ENCODE measurements at places on chromosomes 3 and 15. TPM values are rescaled to one million over a fixed set of nuclear protein-coding genes. Genes with fewer than 3 reads are reported as not detected.

DNA sequence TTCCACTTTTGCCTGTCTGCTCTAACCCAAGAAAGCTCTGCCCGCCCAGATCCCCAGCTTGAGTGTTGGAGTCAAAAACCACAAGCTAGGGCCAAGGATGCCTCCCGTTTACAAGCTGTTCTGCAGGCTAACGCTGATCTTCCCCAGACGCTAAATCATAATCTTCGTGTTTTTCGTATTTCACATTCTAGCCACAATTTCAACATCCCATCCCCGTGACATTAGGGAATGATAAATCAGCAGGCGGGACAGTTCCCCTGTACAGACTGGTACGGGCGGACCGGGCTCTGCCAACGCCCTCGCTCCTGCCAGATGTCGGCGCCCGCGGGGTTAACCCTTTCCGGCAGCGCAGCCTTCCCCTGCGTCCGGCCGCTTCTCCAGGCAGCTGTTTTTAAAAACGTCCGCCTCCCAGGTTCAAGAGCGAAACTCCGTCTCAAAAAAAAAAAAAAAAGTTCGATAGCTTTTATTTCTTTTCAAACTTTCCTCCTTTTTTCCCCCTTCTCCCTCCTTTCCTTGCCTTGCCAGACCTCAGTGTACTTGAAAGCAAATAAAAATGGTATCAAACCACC lies 81.0 kb upstream of the BNC1 start:
- peaks cover 51% of the 10 kb centered on the region for H3K27me3 ChIP-seq
- H3K36me3 ChIP-seq: no peaks in the 10 kb centered on the region
- peak; percentile 33 for DNase-seq
- H3K4me3 ChIP-seq: no peak overlapping the region

- no peak for DNase-seq
- H3K4me1 ChIP-seq: peaks cover 15% of the 10 kb centered on the region
- no peaks in the 10 kb centered on the region for H3K36me3 ChIP-seq
- H3K27me3 ChIP-seq: peaks cover 8% of the 10 kb centered on the region
- H3K4me3 ChIP-seq: no peak overlapping the region
Observed at GRCh38 chr3:46888705-46889104, 11.2 kb downstream of the PTH1R start.

DNA sequence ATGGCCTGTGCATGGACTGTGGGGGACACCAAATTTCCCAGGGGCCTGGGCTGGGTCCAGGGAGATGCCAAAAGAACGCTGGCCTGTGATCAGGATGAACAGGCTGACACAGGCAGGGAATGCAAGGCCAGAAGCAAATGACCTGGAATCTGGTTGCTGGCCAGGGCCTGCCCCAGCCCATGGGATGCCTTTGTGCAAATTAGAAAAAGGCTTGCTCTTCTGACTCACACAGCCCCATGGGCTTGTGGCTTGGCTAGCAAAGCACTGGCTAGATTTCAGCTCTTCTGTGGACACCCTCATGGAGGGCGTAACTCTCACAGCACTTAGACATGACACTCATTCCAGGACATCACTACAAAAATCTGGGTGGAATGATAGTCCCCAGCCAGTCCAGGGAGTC lies 356.0 kb downstream of the SHQ1 start:
- DNase-seq: peak; percentile 60
- H3K4me1 ChIP-seq: peaks cover 6% of the 10 kb centered on the region
- no peak overlapping the region for H3K4me3 ChIP-seq
- H3K27me3 ChIP-seq: no peaks in the 10 kb centered on the region
- H3K36me3 ChIP-seq: no peaks in the 10 kb centered on the region
- no peak overlapping the region for H3K27ac ChIP-seq

DNA sequence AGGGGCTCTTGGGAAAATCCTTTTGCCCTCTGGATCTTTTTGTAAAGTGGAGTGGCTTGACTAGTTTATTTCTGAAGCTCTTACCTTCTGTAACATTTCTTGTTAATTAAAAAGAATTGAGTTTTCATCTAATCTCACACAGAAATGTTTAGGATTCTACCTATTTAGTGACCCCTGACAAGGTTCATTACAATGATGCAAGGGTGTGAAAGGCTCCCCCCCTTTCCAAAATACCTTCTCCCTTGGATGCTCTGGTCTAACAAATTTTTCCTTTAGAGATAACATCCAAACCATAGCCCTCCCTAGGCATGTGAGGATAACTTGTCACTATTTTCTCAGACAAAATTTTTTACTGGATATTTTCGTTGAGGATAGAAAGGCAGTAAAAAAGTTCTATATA lies 223.9 kb downstream of the THRB start:
- no peak overlapping the region for H3K4me3 ChIP-seq
- no peak overlapping the region for H3K27ac ChIP-seq
- no peak for DNase-seq
- no peaks in the 10 kb centered on the region for H3K27me3 ChIP-seq
- H3K36me3 ChIP-seq: no peaks in the 10 kb centered on the region
- H3K4me1 ChIP-seq: no peaks in the 10 kb centered on the region

- H3K4me3 ChIP-seq: no peak overlapping the region
- no peaks in the 10 kb centered on the region for H3K4me1 ChIP-seq
- no peak for DNase-seq
- H3K36me3 ChIP-seq: no peaks in the 10 kb centered on the region
Observed at GRCh38 chr3:5607581-5607980, 420.1 kb downstream of the EDEM1 start.

DNA sequence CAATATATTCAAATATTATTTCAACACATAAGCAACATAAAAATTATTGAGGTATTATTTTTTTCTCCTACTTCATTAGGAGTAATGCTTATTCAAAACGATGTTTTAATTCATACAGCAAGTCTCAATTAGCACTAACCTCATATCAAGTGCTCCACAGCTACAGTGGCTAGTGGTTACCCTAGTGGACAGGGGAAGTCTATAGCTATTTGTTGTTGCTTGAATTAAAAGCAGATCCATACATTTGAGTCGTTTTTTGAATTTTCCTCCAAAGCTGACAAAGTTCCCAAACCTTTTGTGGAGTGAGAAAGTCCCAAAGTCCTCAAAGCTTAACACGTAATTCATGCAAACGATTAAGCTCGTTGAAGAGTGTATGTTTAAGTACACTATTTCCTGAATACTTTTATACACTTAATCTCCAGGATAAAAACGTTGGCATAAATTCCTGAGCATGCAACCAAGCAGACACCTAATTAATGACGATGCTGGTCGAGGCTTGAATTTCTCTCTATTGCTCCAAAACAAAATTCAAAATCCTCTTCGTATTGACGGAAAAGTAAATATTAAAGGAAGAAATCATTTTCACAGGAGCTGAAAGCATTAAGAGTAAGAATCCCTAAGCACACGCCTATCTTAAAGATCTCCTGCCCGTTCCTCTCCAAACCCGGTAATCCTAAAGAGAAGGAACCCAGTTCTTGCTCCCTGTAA lies 985 bp downstream of the VPS13C start:
- peaks cover 4% of the 10 kb centered on the region for H3K36me3 ChIP-seq
- H3K4me3 ChIP-seq: peak overlapping the region; percentile 98
- no peak for DNase-seq
- H3K27ac ChIP-seq: peak overlapping the region; percentile 97

GRCh38 chr3:185549122-185549521 lies 3.3 kb downstream of the LIPH start:
- no peak overlapping the region for H3K4me3 ChIP-seq
- no peaks in the 10 kb centered on the region for H3K27me3 ChIP-seq
- no peaks in the 10 kb centered on the region for H3K36me3 ChIP-seq
- no peak for DNase-seq
- peak overlapping the region; percentile 65 for H3K27ac ChIP-seq

GRCh38 chr15:71610728-71611552 lies 199.4 kb upstream of the NR2E3 start:
- H3K4me1 ChIP-seq: no peaks in the 10 kb centered on the region
- H3K27ac ChIP-seq: no peak overlapping the region
- H3K36me3 ChIP-seq: no peaks in the 10 kb centered on the region

DNA sequence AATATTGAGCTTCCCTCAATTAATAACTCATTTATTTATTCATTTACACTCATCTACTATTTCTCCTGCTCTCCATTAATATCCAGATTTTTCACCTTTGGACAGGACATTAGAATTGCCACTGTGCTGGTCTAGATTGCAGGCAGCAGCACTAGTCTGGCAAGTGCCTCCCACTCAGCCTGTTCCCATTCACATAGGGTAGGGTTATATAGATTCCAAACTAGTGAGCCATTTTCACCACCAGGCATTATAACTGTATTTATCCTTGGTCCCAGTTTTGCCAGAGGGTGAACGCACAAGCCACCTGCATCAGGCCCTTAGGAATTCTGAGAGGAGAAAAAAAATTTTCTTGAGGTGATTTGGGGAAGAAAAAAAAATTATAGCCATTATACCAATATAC lies 44.5 kb downstream of the ANAPC13 start:
- no peak overlapping the region for H3K4me3 ChIP-seq
- DNase-seq: no peak
- H3K27me3 ChIP-seq: no peaks in the 10 kb centered on the region
- H3K4me1 ChIP-seq: peaks cover 6% of the 10 kb centered on the region
- H3K27ac ChIP-seq: no peak overlapping the region

DNA sequence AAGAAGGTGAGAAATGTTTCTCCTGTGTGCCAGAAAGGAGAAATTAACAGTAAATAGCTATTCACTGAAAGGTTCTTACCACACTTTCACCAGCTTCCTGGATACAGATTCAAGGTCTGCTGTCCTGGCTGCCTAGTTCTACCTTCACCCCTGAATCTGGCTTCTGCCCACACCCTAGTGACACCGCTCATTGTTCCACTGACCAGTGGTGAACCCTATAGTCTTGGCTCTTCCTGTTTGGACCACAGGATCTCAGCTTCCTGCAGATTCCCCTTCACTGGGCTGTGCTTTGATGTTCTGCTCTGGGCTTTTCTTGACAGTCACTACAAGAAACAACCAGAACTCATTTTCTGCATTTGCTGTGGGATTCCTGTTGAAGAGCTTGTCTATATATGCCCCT lies 250.0 kb downstream of the XXYLT1 start:
- no peaks in the 10 kb centered on the region for H3K36me3 ChIP-seq
- H3K27me3 ChIP-seq: no peaks in the 10 kb centered on the region
- H3K4me1 ChIP-seq: peaks cover 9% of the 10 kb centered on the region
- no peak for DNase-seq
- H3K4me3 ChIP-seq: no peak overlapping the region

GRCh38 chr15:47404877-47405276 lies 312.4 kb upstream of the SEMA6D start:
- DNase-seq: no peak
- H3K4me1 ChIP-seq: no peaks in the 10 kb centered on the region
- H3K27ac ChIP-seq: no peak overlapping the region
- H3K4me3 ChIP-seq: no peak overlapping the region
- no peaks in the 10 kb centered on the region for H3K36me3 ChIP-seq

DNA sequence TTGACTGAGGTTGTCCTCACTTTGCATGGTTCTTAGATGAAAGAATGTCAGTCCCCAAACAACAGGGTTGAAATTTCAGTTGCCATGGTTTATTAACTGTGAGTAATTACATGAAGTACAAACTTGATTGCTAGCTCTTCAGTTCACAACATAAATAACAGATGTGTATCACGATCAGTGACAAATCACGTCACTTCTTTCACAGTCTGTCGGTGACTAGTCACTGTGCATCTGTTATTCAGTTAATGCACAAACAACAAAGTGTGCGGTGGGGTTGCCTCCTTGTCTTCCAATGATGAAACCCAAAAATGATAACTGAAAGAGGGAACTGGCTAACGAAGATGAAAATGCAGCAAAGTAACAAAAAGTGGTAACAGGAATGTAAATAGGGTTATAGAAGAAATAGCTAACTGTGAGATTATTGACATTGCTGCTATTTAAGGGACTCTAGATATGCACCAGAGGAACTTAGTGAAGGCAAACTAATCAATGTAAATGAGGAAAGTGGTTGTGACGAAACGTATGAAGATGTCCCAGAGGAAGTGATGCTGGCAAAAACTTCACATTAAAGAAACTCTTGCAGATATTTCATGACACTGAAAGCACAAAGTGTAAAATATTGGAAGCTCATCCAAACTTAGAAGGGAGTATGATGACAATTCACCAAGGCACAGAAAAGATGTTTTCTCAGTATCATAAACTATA lies 159.3 kb downstream of the WDR76 start:
- DNase-seq: no peak
- H3K27ac ChIP-seq: no peak overlapping the region
- no peaks in the 10 kb centered on the region for H3K4me1 ChIP-seq

GRCh38 chr3:197494366-197495058 lies 61.3 kb downstream of the BDH1 start:
- no peaks in the 10 kb centered on the region for H3K27me3 ChIP-seq
- DNase-seq: no peak
- no peak overlapping the region for H3K4me3 ChIP-seq
- H3K4me1 ChIP-seq: no peaks in the 10 kb centered on the region
- H3K27ac ChIP-seq: no peak overlapping the region
- H3K36me3 ChIP-seq: no peaks in the 10 kb centered on the region

DNA sequence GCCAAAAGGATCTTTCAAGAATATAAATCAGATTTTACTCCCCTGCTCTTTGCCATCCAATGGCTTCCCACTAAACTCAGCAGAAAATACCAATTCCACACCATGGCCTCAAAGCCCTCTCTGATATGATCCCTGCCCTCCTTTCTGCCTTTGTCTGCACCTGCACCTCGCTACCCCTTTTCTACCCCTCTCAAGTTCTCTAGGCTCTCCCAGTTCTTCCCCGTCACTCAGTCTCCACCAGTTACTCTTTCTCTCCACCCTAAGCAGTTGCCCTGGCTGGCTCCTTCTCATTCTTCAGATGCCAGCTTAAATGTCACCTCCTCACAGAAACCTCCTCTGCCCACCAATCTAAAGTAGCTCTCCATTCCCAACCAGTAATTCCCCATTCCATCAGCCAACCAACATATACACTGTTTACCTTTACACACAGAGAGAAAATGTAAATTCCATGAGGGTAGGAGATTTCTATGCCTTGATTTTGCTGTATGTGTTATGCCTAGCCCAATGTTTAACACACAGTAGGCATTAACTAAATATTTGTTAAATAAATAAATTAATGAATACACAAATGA lies 93.6 kb upstream of the LPP start:
- H3K27me3 ChIP-seq: no peaks in the 10 kb centered on the region
- no peak for DNase-seq
- H3K36me3 ChIP-seq: no peaks in the 10 kb centered on the region
- H3K4me3 ChIP-seq: no peak overlapping the region
- no peak overlapping the region for H3K27ac ChIP-seq

GRCh38 chr3:114904633-114905032 lies 242.5 kb downstream of the ZBTB20 start:
- no peaks in the 10 kb centered on the region for H3K36me3 ChIP-seq
- no peaks in the 10 kb centered on the region for H3K27me3 ChIP-seq
- no peak for DNase-seq
- no peak overlapping the region for H3K27ac ChIP-seq
- H3K4me3 ChIP-seq: no peak overlapping the region

The IREB2 gene
- total RNA-seq: 42.3 TPM

The EPHA6 gene
- total RNA-seq: 0.26 TPM

The GABRR3 gene
- total RNA-seq: not detected

The TGM4 gene
- not detected for total RNA-seq

The LRRC31 gene
- 0.29 TPM for total RNA-seq

The ARGFX gene
- total RNA-seq: not detected

The CNTN6 gene
- total RNA-seq: 3.0 TPM

The MUC4 gene
- total RNA-seq: 12.8 TPM

Measured in left lung (tissue), 14 donors.